ENCODE measurements at places on chromosomes 5 and 9.

GRCh38 chr5:147831465-147831864 is at the start of gene SPINK1:
SPINK1 (minus strand) TSS chr5:147831671; CDS start chr5:147831577, 94 bp downstream.
- DNase-seq = no peak

- DNase-seq = no peak
These were observed 60.1 kb downstream of the SIL1 start for GRCh38 chr5:139138109-139138508.

DNA sequence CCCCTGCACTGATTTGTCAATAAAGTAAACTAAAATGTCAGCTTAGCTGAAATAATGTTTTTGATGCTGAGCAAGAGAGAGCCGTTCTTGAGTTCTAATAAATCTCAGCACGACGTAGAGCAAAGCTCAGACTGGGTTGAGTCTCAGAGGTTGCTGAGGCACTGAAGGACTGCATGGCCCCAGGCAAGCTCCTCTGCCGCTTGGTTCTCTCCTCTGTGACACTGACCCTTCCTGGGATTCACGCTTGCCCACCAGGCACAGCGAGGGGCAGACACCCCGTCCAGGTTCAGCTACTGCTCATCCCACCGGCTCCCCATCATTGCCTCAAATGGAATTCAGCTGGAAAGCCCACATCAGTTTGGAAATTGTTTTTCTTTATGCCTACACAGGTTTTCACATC is 129.8 kb downstream of the IRX2 start:
- DNase-seq = no peak

DNA sequence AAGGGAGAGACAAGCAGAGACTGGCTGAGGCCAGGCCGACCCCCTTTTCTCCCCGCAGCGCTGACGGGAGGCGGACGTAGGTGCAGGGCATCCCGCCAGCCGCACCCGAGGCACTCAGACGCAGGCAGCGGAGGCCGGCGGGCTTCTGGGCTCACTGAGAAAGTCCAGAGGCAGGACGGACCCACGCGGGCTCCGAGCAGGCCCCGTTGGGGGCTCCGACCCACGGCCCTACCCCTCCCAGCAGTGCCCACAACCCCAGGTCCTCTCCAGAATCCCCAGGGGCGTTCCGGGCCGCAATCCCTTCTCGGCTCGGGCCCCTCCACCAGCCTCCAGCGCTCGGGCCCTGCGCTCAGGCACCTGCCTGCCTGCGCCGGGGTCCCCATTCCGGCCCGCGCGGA is 543 bp downstream of the MTMR12 start:
- peak; percentile 78 for DNase-seq

DNA sequence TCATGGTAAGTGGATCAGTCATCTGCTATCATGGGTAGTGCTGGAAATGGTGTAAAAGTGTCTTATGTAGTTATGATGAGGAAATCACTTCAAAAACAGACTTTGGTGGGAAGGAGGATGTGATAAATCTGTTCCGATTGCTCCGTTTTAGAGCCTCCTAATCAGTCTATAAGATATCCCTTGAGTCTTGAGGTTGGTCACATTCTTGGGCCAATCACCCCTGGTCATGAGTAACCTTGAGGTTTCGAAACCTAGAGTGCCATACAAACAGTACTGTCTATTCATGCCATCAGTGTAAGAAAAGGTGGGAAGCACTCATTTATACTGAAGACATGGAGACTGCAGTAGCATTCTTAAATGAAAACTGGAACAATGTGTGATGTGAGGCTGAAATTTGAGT is 45.8 kb downstream of the LRRTM2 start:
- DNase-seq = no peak

- DNase-seq = no peak
These were observed 35.1 kb downstream of the CEMIP2 start for GRCh38 chr9:71733176-71733575.

DNA sequence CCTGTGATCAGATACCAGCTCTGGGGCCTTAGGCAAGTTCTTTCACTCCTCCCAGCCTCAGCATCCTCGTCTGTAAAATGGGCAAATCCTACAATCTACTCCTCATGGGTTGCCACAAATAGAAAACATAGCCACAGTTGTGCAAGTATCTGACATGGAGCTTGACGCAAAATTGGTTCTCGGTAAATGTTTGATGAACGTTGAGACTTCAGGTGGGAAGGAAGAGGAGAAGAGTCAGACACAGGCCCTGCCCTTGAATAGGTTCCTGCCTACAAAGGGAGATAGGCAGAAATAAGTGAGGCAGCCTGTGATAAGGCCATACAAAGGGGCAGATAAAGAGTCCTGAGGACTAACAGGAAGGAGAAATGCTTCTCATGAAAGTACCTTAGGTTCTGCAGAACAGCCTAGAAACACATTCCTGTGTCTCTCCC is 26.1 kb upstream of the CPEB4 start:
- no peak for DNase-seq

- no peak for DNase-seq
These were observed 35.0 kb downstream of the PTTG1 start for GRCh38 chr5:160456480-160457177.

DNA sequence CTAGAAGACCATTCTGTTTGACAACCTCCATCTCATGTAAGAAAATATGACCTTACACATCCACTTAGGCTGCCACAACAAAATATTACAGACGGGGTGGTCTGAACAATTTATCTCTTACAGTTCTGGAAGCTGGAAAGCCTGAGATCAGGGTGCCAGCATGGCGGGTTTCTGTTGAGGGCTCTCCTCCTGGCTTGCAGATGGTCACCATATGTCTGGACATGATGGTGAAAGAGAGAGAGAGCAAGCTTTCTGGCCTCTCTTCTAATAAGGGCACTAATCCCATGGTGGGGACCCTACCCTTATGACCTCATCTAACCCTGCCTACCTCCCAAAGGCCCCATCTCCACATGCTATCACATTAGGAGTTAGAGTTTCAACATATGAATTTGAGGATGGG is 66.0 kb downstream of the AMBP start:
- no peak for DNase-seq

DNA sequence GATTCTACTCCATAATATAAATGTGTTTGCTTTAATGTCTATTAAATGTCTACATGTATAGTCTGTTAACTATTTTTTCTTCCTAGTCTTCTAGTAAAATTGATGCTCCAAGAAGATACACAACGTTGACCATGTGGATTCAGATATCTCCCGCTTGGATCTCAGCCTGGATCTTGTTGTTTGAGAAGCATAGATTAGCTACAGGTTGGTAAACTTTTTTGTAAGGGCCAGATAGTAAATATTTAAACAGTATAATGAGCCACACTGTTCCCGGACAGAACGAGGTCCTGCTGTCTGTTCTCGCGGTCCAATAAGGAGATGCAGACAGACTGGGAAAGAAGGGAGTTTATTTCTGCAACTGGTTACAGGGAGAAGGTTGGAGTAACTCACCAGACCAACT is 86.2 kb upstream of the IL12B start:
- no peak for DNase-seq

GRCh38 chr5:39631958-39632357 is 207.2 kb upstream of the DAB2 start:
- DNase-seq = no peak

GRCh38 chr9:23343226-23343625 is 482.8 kb downstream of the ELAVL2 start:
- DNase-seq = no peak

GRCh38 chr5:2848619-2849018 is 97.1 kb upstream of the IRX2 start:
- DNase-seq = no peak

- DNase-seq = no peak
These were observed 211.8 kb downstream of the DCP2 start for GRCh38 chr5:113188436-113188835.

- DNase-seq = no peak
These were observed 533.8 kb upstream of the CLINT1 start for GRCh38 chr5:158392753-158393152.

- DNase-seq = no peak
These were observed 184.6 kb downstream of the KDM4C start for GRCh38 chr9:6942406-6942805.

GRCh38 chr5:172910828-172911627 is 48.2 kb upstream of the RPL26L1 start:
- peak; percentile 91 for DNase-seq

GRCh38 chr9:107024193-107024592 is 161.2 kb downstream of the ZNF462 start:
- no peak for DNase-seq

DNA sequence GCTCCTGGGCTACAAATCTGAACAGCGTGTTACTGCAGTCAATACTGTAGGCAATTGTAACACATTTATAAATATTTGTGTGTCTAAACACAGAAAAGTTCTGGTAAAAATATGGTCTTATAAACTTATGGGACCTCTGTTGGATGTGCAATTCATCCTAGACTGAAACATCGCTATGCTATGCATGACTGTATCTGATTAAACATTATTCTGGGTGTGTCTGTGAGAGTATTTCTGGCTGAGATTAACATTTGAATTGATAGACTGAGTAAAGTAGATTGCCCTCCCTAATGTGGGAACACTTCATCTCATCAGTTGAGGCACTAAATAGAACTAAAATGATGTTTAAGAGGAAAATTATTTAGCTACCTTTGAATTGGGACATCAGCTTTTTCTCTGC is 24.3 kb upstream of the PRDM9 start:
- DNase-seq = no peak

- peak; percentile 82 for DNase-seq
These were observed 3.1 kb downstream of the KLF9 start for GRCh38 chr9:70411121-70411929.

GRCh38 chr9:99069546-99069945 is 35.4 kb upstream of the TGFBR1 start:
- no peak for DNase-seq

- no peak for DNase-seq
These were observed 645.2 kb upstream of the PTPRD start for GRCh38 chr9:11257992-11258391.

- no peak for DNase-seq
These were observed 123.0 kb upstream of the KCNN2 start for GRCh38 chr5:114238771-114239313.

- DNase-seq = no peak
These were observed 421.1 kb downstream of the KIF4B start for GRCh38 chr5:155434681-155435080.

DNA sequence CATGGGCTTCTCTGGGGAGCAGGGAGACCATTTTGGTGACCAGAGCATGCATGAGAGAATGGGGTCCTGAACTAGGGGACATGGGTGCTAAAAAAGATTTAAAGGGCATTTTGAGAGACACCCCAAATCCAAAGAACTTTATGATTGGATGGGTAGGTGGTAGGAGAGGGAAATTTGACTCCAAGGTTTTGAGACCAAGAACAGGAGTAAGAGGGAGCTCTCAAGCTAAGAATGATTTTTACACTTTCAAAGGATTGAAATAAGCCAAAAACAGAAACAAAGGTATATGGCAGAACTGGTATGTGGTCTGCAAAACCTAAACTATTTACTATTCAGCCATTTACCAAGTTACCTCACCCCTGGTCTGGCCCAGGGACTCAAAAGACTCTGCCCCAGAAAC is 318.2 kb upstream of the CLINT1 start:
- DNase-seq = no peak

DNA sequence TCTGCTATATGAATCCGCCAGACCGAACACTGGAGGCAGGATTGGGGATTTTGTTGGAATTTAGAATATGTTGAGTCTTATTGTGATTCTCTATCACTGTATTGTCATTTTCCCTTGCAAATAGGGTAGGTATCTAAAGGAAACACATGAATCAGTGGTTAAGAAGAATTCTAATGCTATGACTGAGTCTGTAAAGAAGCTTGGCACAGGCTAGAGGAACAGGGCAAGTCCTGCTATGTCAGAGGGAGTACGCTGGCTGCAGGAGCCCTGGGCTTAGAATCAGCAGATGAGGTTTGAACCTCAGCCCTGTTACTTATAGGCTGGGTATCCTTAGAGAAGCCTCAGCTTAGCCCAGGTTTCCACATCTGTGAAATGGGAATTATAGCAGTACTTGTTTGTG is 198.1 kb downstream of the NR3C1 start:
- DNase-seq = peak; percentile 83

- peak; percentile 3 for DNase-seq
These were observed 394.9 kb downstream of the GADD45G start for GRCh38 chr9:89999534-90000370.

- DNase-seq = peak; percentile 77
These were observed 197.6 kb upstream of the RASA1 start for GRCh38 chr5:87069974-87070608.

GRCh38 chr5:40276426-40277102 is 403.2 kb upstream of the PTGER4 start:
- DNase-seq = no peak

- DNase-seq = no peak
These were observed 157.1 kb upstream of the CDH6 start for GRCh38 chr5:31036411-31036810.

DNA sequence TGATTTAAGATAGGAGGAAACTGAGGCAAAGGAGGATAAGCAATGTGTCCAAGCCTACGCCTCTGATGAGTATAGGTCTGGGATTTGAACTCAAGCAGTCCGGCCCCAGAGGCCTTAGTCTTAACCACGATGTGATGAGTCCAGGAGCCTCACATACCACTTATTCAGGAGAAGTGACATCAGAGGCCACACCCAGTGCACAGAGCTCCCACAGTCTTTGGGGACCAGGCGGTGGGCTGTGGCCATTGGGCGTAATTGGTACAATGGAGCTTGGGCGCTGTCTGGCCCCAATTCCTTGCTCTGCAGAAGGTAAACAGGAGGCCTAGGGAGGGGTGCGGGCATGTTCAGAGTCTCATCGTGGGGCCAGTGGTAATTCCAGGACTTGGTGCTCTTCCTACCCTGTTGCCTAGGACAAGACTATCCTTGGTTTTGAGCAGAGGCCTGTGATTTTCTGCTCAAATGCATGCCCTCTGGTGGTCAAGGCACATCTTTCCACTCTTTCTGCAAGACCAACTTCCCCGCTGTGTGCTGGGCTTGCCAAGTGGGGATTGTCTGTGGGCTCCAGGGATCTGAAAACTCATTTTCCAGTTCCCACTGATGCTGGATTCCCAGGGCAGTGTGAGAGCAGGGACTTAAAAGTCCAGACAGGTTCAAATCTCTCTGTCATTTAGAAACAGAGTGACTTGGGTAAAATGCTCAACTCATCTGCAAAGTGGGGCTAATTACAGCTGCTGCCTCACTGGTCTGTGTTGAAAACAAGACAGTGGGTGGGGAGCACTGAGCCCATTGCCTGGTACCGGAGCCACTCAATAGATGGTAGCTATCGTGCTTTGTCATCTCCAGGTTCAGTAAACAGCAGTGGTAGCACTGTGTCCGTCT is 15.8 kb downstream of the NDST1 start:
- DNase-seq = peak; percentile 88

DNA sequence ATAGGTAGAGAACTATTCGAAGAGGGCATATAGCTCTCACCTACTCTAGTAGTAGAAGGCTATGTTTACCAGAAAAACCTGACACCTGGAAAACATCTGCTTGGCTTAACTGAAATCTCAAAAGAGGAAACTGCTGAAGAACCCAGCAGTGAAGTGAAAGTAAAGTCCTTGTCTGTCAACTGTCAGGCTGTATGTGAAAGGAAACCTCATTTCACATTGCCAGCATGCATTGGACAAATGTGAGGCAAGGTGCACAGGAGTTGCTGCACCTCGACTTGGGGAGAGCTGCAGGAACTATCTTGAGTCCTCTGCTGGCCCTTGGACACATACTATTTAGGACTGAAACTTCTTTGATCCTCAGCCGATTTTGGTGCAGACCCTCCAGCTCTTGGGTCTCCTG is 53.3 kb downstream of the NREP start:
- no peak for DNase-seq

- peak; percentile 5 for DNase-seq
These were observed 826.8 kb downstream of the EFNA5 start for GRCh38 chr5:106843812-106844416.

GRCh38 chr9:136662656-136663581 is at the start of gene EGFL7:
EGFL7 (plus strand) TSS chr9:136662916; CDS start chr9:136668283, 5,367 bp downstream.
- peak; percentile 95 for DNase-seq

Measured in dermis blood vessel endothelial cell (primary cell).